Left kidney (tissue), 8 donors: ENCODE measurements at places on chromosomes 4 and X. TPM values are rescaled to one million over a fixed set of nuclear protein-coding genes. Genes with fewer than 3 reads are reported as not detected.
A peak's percentile ranks its signal among the peaks of the same experiment; 100 is the strongest.

DNA sequence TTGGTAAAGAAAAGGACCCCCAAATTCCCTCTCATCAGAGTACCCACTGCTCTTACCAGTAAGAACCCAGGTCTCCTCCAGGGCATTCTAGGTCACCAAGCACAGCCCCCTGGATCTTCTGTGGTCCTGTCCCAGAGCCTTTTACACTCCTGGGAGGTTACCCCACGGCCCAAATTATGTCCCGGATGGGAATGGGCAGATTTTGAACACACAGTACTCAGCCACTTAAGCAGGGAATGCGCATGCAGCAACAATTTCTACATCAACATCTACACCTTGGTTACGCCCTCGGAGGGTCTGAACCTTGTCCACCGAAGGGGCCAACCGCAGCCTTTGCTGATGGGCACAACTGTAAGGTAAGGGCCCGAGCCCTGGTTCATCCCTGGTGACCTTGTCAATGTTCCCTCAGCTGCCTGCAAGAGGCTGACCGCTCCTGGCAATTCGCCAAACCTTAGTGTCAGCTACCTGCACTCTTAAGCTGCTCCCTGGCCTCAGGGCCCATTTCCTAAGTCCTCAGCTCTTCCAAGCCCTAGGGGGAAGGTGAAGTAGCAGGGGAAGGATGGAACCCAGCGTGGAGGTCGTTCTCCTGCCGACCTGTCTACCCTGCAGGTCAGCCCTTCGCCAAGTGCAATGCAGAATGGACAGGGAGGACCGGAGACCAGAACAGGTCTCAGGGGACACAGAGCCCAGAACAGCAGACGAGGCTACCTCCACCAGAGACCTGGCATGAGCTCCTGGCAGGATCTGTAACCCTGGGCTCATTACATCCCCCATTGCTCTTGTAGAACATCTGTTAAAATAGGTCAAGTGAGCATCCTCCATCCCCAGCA is 5.9 kb downstream of the TIMP1 start:
- no peak for DNase-seq

DNA sequence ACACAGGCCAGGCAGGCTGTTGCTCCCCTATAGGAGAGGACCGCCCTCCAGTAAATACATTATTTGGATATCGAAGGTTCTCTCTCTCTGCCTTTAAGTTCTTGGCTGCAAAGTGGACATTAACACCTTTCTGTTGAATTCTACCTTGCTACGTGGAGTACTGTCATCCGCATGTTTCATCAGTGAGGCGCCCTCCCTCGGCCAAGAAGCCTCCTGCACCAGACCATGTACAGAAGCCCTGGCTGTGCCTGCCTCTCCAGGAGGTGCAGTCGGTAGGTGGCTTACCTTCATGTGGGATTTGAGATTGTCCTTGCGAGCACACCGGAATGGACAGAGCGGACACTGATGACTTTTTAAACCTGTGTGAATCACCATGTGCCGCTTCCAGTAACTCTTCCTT is 46.7 kb downstream of the ZNF827 start:
- no peak for DNase-seq

GPRIN3 gene
- 8.6 TPM for polyA plus RNA-seq

LRIT3 gene
- 1.4 TPM for polyA plus RNA-seq

- no peak for DNase-seq
Measured at GRCh38 chrX:64291123-64291522, 60.7 kb upstream of the ASB12 start.

DNA sequence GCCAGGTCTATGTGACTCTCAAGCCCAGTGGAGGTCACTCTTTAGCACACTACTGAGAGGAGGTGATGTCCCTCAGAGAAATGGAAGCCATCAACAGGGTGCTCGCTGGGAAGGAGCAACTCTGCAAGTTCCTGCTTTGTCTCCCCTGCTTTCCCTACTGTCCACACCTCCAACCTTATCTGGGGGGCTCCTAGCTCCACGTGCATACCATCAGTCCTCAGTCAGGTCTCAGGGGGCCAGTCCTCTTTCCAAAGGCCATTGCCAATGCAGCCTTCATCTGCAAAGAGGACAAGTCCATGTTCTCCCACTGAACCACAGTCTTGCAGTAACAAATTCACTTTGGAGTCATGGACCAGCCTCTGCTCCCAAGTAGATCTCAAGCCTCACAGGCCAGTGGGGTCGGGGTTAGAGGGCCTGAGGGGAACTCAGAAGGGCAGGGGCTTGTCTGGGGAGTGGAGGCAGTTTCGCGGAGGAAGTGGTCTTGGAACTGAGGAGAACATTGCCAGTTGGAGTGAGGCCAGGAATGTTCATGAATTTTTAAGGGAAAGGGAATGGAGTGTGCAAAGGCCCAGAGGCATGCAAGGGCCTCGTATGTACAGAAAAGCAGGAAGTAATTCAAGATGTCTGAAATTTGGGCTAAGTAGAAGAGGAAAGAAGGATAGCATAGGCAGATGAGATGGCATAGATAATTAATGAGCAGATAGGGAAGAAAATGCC is 8.9 kb downstream of the RTL5 start:
- DNase-seq = no peak

DNA sequence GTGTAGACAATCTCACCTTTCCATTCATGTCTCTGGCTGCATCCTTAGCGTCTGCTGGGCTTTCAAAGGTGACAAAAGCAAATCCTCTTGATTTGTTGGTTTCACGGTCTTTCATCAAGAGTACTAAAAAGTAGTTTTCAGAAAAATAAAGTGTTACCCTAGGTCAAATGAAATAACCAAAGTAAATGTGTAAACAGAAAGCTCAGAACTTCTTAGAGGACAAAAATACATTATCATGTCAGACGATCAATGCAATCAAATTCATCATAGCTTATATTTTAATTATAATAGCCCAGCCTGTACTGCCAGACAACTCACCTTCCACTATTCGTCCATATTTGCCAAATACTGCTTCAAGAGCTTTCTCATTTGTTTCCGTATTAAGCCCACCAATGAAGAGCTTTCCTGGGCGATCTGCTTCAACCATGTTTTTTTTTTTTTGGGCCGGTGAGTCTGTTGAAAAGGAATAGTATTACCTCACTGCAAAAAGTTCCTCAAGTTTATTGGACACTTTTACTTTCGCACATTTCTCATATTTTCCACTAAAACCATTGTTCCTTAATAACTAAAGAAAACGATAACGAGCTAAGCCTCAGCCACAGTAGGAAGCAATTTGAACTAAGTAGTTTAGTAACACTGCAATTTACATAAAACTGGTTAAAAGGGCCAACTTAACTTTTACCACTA is 1.4 kb downstream of the RBMX start:
- DNase-seq = no peak

- peak; percentile 38 for DNase-seq
Measured at GRCh38 chrX:39519030-39519488, 578.7 kb downstream of the BCOR start.

BEX4 gene
- 144 TPM for polyA plus RNA-seq

DNA sequence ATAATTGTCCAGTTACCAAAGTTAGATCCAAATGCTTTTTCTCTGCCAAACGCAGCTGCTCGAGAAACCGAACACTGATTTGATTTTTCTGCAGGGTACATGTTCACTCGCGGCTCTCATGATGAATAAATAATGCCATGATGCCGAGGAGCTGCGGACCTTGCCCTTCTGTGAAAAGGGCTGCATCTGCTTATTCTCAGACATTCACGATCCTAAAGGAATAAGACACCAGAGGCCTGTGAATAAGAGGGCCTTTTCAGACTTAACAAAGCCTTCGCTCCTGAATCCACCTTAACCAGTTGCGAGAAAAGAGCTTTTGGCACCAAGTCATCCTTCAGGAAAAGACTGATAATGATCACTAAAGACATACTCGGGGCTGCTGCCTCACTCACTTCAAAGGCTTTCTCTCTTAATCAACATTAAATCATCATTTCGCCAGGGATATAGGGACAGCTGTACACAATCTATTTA is 147.5 kb downstream of the FBXO8 start:
- no peak for DNase-seq

DNA sequence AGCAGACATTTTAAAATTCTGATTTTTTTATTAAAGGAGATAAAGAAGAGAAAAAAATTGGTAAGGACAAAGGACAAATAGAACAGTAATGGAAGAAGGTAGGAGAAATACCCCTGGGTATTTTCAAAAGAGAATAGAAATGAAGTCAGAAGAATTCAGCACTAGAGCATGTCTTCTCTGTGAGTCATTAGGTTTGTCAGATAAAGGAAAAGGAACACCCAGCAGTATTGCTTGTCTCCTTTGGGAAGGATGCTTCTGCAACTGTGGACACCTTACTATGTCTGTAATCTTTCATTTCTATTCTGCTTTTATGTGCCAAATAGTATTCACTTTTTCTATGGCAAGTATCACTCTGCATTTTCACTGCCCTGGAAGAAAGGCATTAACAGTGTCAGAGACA is 24.0 kb upstream of the PCDH7 start:
- DNase-seq = no peak

DNA sequence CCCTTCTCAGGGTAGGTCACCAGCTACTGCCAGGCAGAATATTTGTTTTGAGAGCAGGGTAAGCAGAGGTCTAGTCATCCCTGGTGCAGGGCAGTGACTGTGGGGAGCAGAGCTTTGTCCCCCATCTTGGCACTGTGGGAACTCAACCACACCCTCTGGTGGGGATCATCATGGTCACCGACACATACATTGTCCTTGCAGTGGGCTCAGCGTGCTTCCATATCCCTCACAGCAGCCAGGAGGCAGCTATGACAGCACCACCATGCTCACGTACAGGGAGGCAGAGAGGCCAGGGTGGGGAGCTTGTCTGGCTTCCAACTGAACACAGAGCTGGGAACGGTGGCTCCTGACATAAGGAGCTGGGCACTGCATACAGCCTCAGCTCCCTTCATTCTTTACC is 102.3 kb downstream of the ENPP6 start:
- no peak for DNase-seq

DNA sequence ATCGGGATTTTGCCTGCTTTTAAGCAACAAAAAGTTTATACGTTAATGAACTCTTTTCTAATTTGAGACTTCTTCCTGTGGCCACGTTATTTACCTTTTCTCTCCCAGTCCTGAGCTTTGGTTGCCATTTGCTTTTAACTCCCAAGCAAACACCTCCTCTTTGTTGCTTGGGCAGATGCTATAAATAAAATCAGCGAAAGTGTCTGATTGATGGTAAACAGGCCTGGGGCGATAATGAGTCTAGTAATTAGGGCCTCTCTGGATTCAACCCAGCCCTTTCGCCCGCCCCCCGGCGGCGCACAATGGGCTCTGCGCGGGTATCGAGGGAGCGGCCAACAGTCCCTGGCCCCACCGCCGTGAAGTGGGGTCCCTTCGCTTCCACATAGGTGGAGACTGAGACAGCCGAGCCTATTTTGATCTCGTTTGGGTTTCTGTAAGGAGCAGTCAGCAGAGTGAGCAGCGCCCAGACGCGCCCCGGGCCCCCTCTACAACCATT is 790 bp downstream of the CLGN start:
- peak; percentile 27 for DNase-seq

F8A3 gene
- polyA plus RNA-seq = not detected

TDO2 gene
- polyA plus RNA-seq = 3.1 TPM

- DNase-seq = peak; percentile 75
Measured at GRCh38 chr4:86891762-86892635, at the start of gene C4orf36. TSS of gene C4orf36 (minus strand) at chr4:86892422. CDS start at chr4:86891520, 902 bp downstream.

GRCh38 chr4:99669084-99669483 is 11.5 kb upstream of the C4orf54 start:
- DNase-seq = no peak

CT55 gene
- polyA plus RNA-seq = 0.10 TPM

DAPP1 gene
- polyA plus RNA-seq = 1.1 TPM

- no peak for DNase-seq
Measured at GRCh38 chr4:3709061-3709845, 56.9 kb upstream of the ADRA2C start.

DNA sequence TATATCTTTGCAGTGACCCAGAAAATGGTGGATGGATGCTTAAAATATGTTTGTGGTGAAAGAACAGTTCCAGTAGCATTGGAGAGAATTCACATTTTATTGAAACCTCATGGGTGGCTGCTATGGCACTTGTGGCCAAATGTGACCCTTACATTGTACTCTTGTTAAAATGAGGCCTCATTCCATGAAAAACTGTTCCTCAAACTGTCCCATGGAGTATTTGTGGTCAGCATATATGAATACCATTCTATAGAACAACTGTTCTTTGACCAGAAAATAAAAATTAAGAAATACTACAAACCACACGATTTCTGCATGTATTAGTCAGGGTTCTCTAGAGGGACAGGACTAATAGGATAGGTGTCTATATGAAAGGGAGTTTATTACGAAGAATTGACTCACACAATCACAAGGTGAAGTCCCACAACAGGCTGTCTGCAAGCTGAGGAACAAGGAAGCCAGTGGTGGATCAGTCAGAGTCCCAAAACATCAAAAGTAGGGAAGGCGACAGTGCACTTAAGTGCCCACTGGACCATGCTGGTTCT is 35.1 kb downstream of the GEMIN8 start:
- no peak for DNase-seq

DNA sequence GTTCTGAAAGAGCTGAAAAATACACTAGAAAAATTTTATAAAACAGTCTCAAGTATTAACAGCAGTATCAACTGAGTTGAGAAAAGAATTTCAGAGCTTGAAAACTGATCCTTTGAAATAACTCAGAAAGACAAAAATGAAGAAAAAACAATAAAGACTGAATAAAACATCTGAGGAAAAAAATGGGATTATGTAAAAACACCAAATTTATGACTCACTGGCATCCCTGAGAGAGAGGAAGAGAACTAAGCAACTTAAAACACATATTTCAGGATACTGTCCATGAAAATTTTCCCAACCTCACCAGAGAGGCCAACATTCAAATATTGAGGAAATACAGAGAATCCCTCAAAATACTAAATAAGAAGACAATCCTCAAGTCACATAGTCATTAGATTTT is 22.9 kb downstream of the PABPC4L start:
- no peak for DNase-seq

HAND2 gene
- polyA plus RNA-seq = not detected

- no peak for DNase-seq
Measured at GRCh38 chrX:38276089-38276488, 51.2 kb downstream of the RPGR start.

DNA sequence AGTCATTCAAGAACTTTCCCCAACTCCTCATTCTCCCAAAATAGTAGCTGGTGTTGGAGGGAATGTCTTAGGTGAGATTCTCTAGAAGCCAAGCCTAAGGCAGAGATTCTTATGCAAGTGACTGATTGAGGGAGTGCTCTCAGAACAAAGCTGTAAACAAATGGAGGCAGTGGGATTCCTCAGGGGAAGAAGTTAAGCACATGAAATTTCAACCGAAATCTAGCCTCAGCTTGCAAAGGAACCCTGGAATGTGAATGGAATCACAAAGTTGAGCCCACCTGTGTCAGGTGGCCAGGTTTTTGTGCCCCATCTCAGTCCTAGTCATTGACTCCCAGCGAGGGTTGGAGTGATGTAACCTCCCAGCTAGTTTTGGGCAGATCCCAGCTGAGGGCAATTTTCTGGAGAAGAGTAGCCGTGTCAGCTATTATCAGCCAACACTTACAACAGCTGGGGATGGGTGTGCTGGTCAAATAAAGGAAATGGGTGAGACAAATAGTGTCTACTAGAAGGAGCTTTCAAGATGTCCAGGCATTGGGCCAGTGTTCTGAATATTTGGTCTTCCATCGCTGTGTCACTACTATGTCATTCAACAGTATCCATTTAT is 29.7 kb upstream of the FGF2 start:
- no peak for DNase-seq
